Fibroblast of pulmonary artery (primary cell): ENCODE measurements at places on chromosomes 5 and 9.

- peak; percentile 51 for DNase-seq
Observed at GRCh38 chr5:84290161-84290560, 94.5 kb downstream of the EDIL3 start.

DNA sequence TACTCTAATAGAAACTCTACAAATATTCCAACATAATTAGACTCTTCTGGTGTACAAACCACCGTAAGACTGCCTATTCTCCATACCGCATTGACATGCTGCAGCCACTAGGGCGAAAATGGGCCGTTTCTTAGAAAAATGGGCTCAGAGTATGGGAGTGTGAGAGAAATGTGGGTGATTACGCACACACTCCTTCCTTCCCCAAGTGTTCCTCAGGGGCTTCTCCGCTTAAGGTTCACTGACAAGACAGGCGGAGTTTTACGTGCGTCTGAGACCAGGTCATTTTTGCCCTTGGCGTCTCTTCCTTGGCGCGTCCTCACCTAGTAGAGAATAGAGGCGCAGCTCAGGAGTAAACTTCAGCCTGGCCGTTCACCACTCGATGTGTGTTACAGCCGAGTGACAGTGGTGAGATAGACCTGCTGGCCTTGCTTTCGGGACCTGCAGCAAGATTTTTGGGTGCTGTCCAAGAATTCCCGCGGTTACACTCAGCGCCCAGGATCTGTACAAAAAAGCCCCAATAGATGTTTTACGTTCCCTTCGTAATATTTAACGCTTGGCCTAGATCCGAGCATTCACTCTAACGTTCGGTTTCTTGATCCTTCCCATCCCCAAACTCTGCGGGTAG, 1.8 kb upstream of the NTRK2 start:
- peak; percentile 39 for DNase-seq

- DNase-seq: no peak
Observed at GRCh38 chr5:33224285-33224961, 216.3 kb upstream of the TARS1 start.

- no peak for DNase-seq
Observed at GRCh38 chr9:112872019-112872418, 18.7 kb downstream of the SLC46A2 start.

DNA sequence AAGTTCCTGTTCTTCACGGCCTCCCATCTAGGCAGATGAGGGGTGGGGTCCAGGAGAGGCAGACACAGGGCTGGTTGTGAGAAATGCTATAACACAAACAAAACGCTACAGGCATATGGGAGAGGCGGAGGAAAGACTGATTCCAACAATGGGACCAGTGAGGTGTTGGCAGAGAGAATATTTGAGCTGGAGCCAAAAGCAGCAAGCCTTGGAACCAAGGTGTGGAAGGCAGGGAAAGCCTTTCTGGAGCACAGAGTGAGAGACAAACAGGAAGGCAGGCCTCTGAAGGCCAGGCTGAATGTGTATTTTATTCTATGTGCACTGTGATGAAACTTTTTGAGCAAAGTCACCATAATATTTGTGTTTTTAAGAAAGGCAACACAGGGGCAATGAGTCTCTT, 2.9 kb downstream of the ATPSCKMT start:
- no peak for DNase-seq

- DNase-seq: peak; percentile 33
Observed at GRCh38 chr9:84271921-84272556, 68.5 kb downstream of the SLC28A3 start.

DNA sequence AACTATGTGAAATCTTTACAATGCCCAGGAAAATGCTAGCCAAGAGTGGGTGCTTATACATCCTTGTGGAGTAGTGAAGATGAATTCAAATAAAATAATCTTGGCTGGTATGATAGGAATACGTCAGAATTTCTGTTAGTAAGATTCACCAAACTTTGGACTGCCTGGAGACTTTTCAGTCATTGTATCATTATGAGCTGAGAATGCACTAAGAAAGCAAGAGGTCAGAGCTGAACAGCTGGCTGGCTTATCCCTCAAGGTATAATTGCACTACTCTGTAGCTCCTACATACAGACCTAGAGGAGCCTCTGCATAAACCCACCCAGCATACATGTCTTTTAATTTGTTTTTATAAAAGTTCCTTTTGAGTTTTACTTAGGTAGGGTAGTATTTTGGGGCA, 568.5 kb upstream of the RIOK2 start:
- no peak for DNase-seq

- DNase-seq: no peak
Observed at GRCh38 chr9:4359016-4359415, 59.1 kb upstream of the GLIS3 start.

- DNase-seq: no peak
Observed at GRCh38 chr9:88696501-88696900, 161.5 kb downstream of the NXNL2 start.

DNA sequence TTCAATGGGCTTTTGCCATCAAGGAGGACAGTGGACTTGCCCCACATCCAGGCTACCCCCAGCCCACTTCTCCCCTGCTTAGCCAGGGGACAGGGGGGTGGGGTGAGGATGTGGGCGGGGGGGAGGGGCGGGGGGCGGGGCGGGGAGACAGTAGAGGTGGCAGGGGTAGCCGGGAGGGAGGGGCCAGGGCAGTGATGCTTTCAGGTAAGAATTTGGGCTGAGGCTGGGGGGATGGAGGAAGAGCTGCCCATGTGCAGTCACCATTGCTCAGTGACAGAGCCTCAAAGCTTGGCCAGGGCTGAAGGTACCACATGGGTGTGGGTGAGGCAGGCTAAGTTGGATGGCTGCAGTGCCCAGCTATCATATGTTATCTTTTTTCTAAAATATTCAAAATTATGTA, 40.7 kb upstream of the HNRNPA0 start:
- no peak for DNase-seq

DNA sequence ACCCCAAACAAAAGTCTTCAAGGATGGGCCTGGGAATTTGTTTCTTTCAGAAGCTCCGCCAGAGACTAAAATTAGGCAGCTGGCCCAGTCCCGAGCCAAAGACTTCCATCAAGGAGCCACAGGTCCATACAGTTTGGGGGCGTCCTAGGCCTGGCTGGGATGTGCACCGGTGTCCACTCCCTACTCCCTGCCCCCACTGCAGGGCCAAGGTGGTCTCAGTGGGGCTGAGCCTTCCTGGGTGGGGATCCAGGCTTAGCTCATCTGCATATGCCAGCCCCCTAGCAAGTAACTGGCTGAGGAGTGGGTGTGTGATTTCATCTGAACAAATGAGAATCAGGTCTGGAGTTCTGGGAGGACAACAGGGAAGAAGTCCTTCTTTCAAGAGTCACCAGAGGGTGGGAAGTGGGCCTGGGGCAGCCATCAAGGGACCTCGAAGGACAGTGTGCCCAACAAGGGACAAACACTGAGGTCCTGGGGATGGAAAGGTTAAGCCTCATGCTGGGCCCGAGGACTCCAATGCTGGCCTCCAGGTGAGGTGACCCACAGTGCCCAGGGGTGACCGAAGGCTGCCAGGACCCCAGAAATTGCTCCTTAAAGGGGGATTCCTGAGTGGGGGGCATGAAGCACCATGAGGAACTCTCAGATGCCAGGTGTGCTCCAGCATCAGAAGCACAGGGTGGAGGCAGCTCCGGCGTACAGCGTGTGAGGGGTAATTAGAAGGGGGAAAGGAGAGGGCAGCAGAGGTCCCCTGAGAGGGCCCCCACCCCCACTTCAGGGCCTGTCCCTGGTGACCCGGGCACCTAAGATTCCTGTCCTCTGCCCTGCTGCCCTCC, 91.3 kb downstream of the ZNF354C start:
- DNase-seq: no peak

DNA sequence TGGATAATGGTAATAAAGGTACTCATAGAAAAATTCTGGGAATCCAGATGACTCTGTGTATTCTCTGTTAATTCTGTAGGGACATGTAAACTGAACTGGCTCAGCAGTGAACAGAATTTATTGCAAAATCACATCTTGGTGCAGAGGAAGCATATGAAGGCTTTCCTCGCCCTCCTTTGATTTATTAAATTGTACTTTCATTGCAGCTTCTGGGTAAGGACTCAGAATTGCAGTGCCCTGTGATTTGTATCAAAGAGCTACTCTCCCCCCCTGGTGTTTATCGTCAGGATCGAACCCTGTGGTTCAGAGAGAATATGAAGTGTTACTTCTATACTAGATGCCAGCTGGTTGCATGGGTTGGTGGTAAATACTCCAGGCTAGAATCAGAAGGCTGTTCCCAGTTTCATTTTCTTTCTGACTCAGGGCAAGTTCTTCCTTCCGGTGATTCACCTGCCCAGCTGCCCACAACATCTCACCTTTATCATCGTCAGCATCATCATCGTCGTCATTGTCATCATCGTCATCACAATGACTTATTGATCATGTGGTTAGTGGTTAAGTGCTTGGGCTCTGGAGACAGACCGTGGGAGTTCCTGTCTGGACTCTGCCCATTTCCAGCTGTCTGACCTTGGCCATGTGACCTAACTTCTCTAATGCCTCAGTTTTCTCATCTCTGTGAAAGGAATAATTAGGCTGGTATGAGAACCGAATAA, 238.8 kb downstream of the ARHGAP26 start:
- peak; percentile 93 for DNase-seq

GRCh38 chr5:98787131-98787719, 13.8 kb downstream of the RGMB start:
- DNase-seq: no peak

DNA sequence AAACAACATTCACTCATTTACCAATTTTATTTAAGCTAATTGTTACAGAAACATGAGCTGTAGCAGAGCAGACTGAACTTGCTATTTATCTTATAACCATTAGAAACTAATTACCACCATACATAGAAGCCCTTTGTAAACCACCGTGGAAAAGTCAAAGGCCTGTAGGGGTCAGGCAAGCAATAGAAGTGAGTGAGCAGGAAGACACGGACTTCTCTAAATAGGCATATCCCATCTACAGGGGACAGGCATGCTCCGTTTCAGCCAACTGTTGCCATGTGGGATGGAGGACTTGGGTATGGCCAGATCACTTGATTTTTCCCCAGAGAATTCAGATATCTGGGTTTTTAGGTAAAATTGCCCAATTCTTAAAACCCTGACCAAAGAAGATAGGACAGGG, 44.8 kb downstream of the PRRC1 start:
- peak; percentile 31 for DNase-seq

DNA sequence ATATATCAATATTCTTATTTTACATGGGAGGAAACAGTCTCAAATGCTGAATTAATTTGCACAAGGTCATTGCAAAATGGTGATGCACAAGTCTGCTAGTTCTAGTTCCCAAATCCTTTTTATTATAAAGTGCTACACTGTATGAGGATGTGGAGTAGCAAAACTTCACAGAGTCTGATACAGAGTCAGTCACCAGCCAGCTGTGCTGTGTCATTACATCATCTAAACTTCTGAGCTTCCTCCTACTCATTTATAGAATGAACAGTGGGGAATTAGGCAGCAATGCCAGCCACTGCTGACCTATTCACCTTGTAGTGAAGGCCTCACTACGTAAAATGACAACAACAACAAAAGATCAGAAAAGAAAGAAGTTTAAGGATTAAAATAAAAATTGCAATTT, 357.8 kb downstream of the TMEM167A start:
- peak; percentile 78 for DNase-seq

- peak; percentile 72 for DNase-seq
Observed at GRCh38 chr9:72292256-72292682, 72.7 kb downstream of the ZFAND5 start.

GRCh38 chr9:65420771-65421170, 135.8 kb upstream of the FOXD4L5 start:
- DNase-seq: no peak

- no peak for DNase-seq
Observed at GRCh38 chr9:118596374-118597015, 772.7 kb downstream of the BRINP1 start.

DNA sequence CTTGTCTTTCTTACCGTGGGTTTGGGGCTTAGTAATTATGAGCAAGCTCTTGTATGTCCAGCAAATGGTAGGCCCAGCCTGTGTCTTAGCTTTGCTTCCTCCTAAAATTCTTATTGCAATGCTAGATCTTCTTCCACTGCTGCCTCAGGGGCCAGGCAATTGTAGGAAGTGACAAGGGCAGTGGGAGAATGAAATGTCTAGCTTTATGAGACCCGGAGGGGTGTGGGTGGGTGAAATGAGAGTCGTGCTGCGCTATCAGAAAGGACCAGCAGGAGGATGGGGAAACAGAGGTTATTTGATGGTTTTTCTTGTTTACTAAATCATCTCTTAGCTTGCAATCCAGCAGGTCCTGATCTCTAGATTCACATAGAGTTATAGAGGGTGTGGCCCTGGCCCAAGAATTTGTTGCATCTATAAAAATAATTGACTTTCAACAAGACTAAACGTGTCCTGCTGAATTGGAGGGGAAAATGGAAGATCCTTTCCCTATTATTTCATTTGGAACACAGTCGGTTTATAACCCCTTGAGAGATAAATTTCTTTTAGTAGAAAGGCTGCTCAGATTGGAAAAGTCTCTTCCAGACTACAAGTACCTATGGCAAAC, 43.7 kb downstream of the ZNF366 start:
- no peak for DNase-seq

DNA sequence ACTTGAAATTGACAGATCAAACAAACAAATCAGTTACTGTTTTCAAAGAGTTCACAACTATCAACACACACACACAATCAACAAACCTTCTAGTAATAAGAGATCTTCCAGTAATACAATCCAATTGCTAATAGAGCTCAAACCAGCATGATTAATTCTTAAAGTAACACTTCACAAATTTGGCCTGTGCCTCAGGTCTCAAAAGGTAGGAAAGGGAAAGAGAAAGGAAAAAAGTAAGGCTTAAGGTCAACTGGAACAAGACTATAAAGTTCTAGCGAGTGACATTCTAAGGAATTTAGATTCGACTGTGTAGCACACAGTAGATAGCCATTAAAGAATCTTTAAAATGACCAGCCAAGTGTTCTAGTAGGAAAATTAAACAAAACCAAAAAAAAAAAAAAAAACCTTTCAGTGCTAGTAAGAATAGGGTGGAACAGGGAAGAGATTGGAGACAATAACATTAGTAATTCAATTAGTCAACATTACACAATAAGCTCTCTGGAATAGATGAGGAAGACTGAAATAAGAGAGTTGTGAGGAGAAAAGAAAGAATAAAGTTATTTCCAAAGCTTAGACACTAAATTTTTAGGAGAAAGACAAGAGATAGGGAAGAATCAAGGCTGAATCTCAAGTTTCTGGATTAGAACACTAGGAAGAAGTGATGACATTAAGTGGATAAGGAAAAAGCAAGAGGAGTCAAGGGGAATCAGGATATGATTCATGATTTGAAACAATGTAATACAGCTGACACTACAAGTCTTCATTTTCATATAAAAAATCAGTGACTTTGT, 86.1 kb downstream of the FBXL17 start:
- DNase-seq: peak; percentile 73

GRCh38 chr9:68455451-68455850, 85.2 kb downstream of the TMEM252 start:
- DNase-seq: no peak

DNA sequence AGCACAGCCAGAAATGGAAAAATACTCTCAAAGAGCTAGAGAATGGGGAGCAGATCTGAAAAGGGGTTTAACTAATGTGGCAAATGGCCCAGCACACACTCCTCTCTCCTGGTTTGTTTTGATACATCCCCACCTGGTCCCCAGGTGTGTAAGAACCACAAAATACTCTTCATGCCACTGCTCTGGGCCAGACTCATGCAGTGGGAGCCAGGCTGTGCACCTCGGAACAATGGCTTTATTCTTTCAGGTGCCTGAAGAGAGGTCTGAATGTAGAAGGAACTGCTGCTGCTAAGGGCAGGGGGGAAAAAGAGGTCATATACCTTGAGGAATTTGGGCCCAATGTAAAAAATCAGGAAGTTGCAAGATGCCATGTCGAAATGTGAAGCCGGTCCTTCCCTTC, 123.9 kb upstream of the ADAMTSL1 start:
- DNase-seq: no peak

- no peak for DNase-seq
Observed at GRCh38 chr5:132266836-132267160, 9.3 kb downstream of the PDLIM4 start.

- peak; percentile 24 for DNase-seq
Observed at GRCh38 chr9:36991516-36992134, 42.4 kb downstream of the PAX5 start.
